Uterine smooth muscle cell (primary cell): ENCODE measurements at places on chromosomes 2 and 18. TPM values are rescaled to one million over a fixed set of nuclear protein-coding genes. Genes with fewer than 3 reads are reported as not detected.

TP53I3 gene
- total RNA-seq, result 31.3 and 65.1 TPM in 2 replicates

AMER3 gene
- not detected in 2 replicates for total RNA-seq

MARCO gene
- total RNA-seq, result not detected in 2 replicates

FKBP1B gene
- total RNA-seq, result 6.6 and 10.9 TPM in 2 replicates

ZNF516 gene
- 32.2 and 47.6 TPM in 2 replicates for total RNA-seq

TANC1 gene
- total RNA-seq, result 12.4 and 27.7 TPM in 2 replicates

CYTIP gene
- total RNA-seq, result not detected in 2 replicates

CFAP65 gene
- not detected in 2 replicates for total RNA-seq

WDPCP gene
- 11.4 and 11.5 TPM in 2 replicates for total RNA-seq

TEKT4 gene
- total RNA-seq, result not detected in 2 replicates

SPATS2L gene
- 88.4 and 112 TPM in 2 replicates for total RNA-seq

IL18R1 gene
- total RNA-seq, result 0.12 and 0.33 TPM in 2 replicates

SRBD1 gene
- 21.4 and 32.6 TPM in 2 replicates for total RNA-seq

SERPINB10 gene
- 0.25 and 1.00 TPM in 2 replicates for total RNA-seq

TSPYL6 gene
- total RNA-seq, result not detected in 2 replicates

THUMPD2 gene
- 8.6 and 11.1 TPM in 2 replicates for total RNA-seq

EML6 gene
- 0.62 and 1.1 TPM in 2 replicates for total RNA-seq

MYOM1 gene
- 0.22 and 0.62 TPM in 2 replicates for total RNA-seq

TNFAIP6 gene
- 67.4 and 190 TPM in 2 replicates for total RNA-seq

FAM124B gene
- 0.12 and 0.22 TPM in 2 replicates for total RNA-seq

AQP12B gene
- total RNA-seq, result not detected in 2 replicates

CD8A gene
- total RNA-seq, result not detected in 2 replicates

IL1RN gene
- total RNA-seq, result not detected in 2 replicates

UPP2 gene
- total RNA-seq, result not detected in 2 replicates

CDKL4 gene
- 0.75 and 0.77 TPM in 2 replicates for total RNA-seq

MC4R gene
- total RNA-seq, result not detected in 2 replicates

MEP1B gene
- total RNA-seq, result not detected in 2 replicates

CPS1 gene
- total RNA-seq, result 12.2 and 21.2 TPM in 2 replicates

PLEK gene
- under 0.01 TPM in 2 replicates for total RNA-seq

TEX44 gene
- total RNA-seq, result not detected in 2 replicates

CYP27A1 gene
- 12.7 and 25.1 TPM in 2 replicates for total RNA-seq

ZNF396 gene
- 0.89 and 2.0 TPM in 2 replicates for total RNA-seq

ARHGEF33 gene
- 0.22 and 1.5 TPM in 2 replicates for total RNA-seq

CCDC85A gene
- total RNA-seq, result 2.4 and 4.6 TPM in 2 replicates

FOXI3 gene
- not detected in 2 replicates for total RNA-seq
